NCI-H187 treated with DMSO at 0.1 percent for 48 hours (cell line): ENCODE measurements at places on chromosomes 2 and 18.

GRCh38 chr2:14759082-14759481, 126.6 kb downstream of the LRATD1 start:
- DNase-seq, result no peak

- no peak for DNase-seq
These were observed 104.6 kb downstream of the SMC6 start for GRCh38 chr2:17649026-17649425.

DNA sequence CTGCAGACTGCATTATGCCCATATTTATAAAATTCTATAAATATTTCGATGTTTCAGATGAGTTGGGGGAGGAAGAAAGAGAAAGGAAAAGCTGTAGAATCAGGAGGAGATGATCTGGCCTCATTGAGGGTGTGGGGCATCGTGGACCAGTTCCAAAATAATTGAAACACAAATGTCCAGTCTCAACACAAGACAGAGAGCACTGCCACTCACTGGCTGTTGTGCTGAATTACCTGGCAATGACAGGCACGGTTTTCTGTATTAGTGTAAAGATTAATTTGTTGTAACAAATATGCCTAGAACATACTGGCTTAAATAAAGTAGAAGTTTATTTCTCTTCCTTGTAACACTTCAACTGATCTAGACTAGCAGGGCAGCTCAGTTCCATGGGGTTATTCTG, 24.1 kb downstream of the POLE4 start:
- no peak for DNase-seq

GRCh38 chr2:20231598-20232026, 6.7 kb upstream of the SDC1 start:
- DNase-seq, result no peak

GRCh38 chr2:43224571-43225092, 1.8 kb downstream of the ZFP36L2 start:
- no peak for DNase-seq

- no peak for DNase-seq
These were observed 477.4 kb downstream of the CPS1 start for GRCh38 chr2:211033765-211034164.

- DNase-seq, result no peak
These were observed 4.1 kb downstream of the MTA3 start for GRCh38 chr2:42572297-42573081.

DNA sequence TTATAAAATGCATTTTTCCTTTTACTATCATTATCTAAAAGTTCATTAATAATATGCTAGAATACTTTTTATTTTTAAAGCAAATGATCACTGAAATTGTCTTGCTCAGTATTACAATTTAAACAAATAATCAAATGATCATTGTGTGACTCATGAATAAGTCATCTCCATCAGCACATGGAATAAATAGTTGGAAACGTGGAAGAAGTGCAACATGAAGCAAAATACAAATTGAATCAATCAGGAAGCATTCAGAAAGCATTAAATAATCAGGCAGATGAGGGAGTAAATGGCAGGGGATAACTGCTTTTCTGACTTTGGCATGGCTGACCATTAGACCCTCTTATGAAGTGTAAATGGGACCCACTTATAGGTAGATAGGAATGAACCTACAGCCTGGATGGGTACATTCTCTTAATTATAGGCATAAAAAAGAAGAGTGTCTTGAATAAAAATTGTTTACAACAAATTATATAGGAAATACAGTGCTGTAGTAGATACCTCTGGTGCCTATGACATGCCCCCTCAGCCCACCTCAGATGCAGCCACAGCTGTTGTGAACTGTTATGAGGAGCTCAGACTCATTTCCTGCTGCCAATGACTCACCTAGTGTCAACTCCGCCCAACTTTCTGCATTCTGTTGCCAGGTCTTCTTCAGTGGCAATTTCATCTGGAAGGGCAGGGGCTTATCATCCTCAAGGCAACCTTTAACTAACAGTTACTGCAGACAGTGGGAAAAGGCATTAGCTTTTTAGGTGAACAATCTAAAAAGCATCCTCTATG, 936.0 kb downstream of the TRIB2 start:
- DNase-seq, result no peak

GRCh38 chr2:165529130-165529529, 59.6 kb downstream of the CSRNP3 start:
- DNase-seq, result no peak

DNA sequence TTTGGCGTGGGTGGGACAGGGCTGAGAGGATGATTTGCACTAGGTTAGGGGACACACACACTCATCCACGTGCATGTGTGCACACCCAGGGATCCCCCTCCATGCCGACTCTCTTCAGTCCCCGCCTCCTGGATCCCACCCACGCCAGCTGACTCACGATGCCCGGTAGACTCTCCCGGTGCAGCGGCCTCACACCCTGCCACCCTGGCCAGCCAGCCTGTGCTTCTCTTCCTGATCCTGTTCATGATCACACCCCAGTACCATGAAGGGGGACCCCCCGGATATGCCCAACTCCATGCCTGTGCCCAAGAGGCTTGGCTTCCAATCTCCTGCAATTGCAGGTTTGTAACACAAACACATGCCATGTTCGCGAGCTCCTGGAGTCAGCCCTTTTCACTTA, 157.8 kb upstream of the HDAC4 start:
- no peak for DNase-seq

DNA sequence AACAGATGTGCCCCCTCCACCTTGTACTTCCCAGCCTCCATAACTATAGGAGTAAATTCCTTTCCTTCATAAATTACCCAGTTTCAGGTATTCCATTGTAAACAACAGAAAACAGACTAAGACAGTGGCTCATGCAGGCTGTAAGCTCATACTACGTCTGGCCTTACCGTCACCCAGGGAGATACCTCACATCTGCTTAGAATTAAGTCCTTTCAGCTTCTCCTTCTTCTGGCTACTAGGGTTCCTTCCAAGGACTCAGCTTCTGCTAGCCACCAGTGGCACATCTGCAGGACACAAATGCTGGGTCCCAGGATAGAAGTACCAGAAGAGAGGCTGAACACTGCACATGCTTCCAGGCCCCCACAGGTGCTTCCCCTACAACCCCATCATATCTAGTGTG, 22.4 kb upstream of the FEZ2 start:
- no peak for DNase-seq

DNA sequence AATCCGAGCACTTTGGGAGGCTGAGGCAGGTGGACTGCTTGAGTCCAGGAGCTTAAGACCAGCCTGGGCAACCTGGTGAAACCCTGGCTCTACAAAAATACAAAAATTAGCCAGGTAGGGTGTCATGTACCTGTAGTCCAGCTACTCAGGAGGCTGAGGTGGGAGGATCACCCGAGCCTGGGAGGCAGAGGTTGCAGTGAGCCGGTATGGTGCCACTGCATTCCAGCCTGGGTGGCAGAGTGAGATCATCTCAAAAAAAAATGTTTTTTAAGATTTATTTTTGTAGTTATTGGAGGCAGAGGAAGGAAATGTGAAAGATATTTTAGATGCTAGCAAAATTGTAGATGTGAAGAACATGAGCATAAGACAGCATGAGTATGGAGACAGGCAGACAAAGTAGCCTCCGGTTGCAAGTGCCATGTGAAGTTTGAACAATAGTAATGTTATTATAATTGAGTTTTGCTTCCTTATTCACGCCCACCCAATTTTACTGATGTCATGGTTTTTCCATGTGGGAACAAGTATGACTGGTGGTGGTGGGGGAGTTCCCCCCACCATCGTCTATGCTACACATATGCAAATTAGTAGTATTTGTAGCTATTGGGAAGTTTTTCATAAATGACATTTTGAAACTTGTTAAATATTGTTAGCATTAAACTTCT, 18.0 kb downstream of the REL start:
- DNase-seq, result no peak

- no peak for DNase-seq
These were observed 42.0 kb downstream of the ZEB2 start for GRCh38 chr2:144477957-144478311.

- no peak for DNase-seq
These were observed 47.6 kb downstream of the TNS1 start for GRCh38 chr2:217954971-217955740.

DNA sequence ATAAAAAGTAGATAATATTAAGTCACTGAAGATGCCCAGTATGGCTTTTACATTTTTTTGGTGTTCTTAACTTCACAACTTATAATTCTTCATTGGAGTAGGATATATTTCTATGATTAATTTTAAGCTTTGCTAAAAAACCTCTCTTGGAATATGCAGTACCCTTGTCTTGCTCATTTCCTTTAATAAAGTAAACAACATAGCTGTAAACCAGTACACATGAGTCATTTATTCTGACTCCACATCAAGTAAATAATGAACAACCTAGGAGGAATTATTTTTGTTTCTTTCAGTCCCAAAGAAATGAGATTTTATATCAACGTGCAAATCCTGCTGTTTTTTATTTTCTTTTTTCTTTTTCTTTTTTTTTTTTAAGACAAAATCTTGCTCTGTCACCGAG, 869.1 kb downstream of the CNTNAP5 start:
- DNase-seq, result no peak

DNA sequence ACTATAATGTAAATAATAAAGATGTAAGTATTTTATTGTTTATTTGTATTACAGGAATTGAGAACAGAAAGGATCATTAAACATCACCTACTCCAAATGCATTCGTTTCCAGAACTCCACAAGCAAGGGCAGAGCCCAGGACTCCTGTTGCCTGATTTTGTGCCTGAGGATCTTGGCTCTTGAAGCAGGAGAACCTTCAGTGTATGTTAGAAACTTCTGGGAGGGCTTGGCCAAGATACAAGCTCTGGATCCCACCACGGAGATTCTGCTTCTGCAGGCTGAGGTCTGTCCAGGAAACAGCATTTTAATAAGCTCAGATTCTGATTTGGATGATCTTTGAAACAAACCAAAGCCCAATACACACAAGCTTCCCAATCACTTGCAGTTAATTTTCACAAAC, 142.4 kb upstream of the SOX11 start:
- no peak for DNase-seq

GRCh38 chr2:109472974-109473373, 140.8 kb downstream of the SEPTIN10 start:
- DNase-seq, result no peak

GRCh38 chr2:104078431-104079157, 775.3 kb upstream of the POU3F3 start:
- DNase-seq, result no peak

GRCh38 chr2:217980036-217980435, 22.8 kb downstream of the TNS1 start:
- DNase-seq, result no peak

- DNase-seq, result no peak
These were observed 238.3 kb downstream of the TDRD15 start for GRCh38 chr2:21361957-21362486.

DNA sequence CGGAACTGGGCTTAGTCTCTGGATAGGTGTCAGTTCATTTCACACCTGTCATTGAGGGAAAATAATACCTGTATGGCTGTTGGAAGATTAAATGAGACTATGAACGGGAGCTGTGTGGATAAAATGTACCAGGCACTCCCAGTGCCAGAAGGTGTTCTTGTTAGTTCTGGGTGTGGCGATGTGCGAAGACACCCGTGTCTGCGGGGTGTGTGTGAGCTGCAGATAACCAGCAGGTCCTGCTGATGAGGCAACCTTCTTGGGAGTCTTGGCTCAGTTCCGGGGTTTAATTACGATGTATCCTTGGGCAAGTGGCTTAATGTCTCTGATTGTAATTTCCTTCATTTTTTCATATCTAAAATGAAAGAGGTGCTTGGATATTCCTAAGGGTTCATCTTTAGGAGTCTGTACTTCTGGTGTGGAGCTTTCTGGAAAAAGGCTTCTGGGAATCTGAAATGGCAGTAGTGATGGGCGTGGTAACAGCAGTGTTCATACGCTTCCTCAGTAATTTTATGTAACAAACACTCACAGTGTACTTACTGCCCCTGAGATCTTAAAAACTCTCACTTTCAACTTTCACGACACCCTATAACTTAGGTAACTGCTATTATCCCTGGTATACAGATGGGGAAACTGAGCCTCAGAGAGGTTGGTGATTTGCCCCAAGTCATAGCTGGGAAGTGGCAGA, 35.0 kb downstream of the NEDD4L start:
- no peak for DNase-seq

- DNase-seq, result peak; percentile 45
These were observed 16.1 kb downstream of the ACOXL start for GRCh38 chr2:110748489-110748867.

GRCh38 chr2:134174711-134175110, 79.2 kb upstream of the MGAT5 start:
- DNase-seq, result no peak

- no peak for DNase-seq
These were observed 152.4 kb downstream of the MGAT5 start for GRCh38 chr2:134406311-134406710.

GRCh38 chr2:227022608-227023007, 141.4 kb downstream of the COL4A4 start:
- DNase-seq, result no peak

GRCh38 chr2:96527286-96528005, 9.1 kb upstream of the ARID5A start:
- DNase-seq, result no peak

DNA sequence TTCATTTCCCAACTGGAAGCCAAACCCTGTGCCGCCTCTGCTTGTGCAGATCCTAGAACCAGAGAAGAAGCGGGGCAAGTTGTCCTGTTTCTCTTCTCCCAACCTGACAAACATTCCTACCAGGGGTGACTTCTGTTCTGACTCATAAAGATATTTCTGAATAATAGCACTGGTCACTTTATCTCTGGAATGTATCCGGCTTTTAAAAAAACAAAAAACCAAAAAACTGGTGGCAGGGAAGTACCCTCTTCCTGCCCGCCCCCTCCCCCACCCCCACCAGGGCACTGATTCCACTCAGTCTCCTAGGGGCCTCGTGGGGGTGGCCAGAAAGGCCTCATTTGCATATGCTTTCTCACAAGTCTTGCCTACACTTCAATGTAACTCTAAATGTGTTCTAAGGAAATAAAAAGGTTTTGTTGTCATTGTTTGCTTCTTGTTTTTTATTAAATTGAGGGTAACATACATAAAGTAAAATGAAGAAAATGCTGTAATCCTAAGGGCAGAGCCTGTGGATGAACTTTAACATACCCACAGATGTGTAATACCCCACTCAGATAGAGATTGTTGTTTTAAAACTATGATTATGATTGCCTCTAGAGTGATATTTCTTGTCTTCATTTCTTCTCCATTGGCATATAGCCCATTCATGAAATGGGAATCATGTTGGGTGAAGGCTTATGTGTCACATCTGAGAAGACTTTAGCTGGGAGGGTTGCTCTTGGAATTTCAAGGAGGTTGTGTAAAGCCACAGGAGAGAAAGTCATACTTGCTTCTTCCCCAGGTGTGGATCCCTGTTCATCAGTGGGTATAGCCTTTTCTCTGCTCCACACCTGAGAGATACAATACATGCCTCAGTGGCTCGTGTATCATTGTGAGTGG, 5.3 kb upstream of the FOSL2 start:
- DNase-seq, result no peak

DNA sequence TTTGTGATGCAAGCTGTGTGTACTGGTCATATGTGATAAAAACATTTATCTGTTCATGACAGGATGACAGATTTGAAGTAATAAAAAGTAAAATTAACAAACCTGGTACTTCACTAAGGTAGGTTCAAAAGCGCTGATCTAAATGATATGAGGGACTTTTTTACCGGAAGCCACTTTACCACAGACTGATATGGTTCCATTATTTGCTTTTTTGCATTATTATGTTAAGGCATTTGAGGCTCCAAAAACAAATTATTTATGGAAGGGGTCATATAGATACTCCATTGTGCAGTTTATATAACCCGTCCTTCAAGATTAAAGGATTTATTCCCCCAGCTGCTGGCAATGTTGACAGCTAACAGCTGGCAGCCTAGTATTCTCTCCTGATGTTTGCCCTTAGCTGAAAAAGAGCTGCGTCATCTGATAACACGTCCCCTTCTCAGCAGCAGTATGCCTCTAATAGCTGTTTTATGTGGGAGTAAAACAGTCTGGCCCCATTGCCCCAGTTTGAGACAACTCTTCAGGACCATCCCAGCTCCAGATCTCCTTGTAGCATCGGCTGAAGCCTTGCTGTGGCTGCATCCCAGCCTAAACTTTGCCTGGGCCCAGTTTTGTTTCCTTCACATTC, 84.8 kb upstream of the XIRP2 start:
- no peak for DNase-seq
